Breast epithelium (tissue), 4 donors: ENCODE measurements at places on chromosomes 4 and X. TPM values are rescaled to one million over a fixed set of nuclear protein-coding genes. Genes with fewer than 3 reads are reported as not detected.

DNA sequence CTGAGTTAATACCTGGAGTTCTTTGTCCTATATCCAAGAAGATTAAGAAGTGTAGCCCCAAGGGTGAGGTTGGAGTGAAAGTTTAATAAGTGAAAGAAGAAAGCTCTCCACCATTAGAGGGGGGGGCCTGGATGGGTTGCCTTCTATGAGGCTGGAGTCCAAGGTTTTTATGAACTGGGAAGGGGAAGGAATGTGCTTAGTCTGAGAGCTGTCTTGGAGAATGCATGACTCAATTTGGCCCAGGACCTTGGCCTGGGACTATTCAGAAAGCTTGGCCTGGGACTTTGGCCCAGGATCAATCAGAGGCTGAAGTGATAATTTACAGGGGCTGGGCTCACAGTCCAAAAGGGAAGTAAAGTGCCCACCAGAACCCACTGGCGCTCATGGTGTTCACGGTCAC is 1049.0 kb upstream of the GRIA3 start:
- H3K4me1 ChIP-seq = no peaks in the 10 kb centered on the region
- DNase-seq = no peak
- no peak overlapping the region for H3K27ac ChIP-seq

- no peak for DNase-seq
- H3K27ac ChIP-seq = no peak overlapping the region
- H3K4me3 ChIP-seq = no peak overlapping the region
- no peaks in the 10 kb centered on the region for H3K4me1 ChIP-seq
These were observed 765.3 kb upstream of the SLIT2 start for GRCh38 chr4:19486400-19486799.

- H3K4me3 ChIP-seq = no peak overlapping the region
- no peak overlapping the region for H3K27ac ChIP-seq
- H3K36me3 ChIP-seq = no peaks in the 10 kb centered on the region
- no peak for DNase-seq
These were observed 375.8 kb upstream of the CXorf51B start for GRCh38 chrX:146433771-146434170.

DNA sequence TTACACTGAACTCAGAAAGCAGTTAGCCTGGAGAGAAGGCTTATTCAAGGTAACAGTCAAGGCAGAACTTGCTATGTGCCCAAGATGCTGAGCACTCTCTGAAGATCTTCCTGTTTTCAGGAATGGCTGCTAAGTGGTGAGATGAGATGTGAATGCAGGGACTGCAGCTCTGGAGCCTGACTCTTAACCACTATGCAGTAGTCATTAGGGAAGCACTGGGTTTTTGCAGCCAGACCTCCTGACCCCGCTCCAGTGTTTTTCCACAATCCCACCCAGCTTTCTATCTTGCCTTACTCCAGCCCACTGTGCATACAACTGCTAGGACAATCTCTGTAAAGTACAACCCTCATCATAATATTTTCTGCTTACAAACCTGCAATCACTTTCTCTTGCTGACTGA is 95.2 kb upstream of the LNX1 start:
- H3K4me1 ChIP-seq = no peaks in the 10 kb centered on the region
- H3K36me3 ChIP-seq = no peaks in the 10 kb centered on the region
- no peak for DNase-seq
- H3K27me3 ChIP-seq = no peaks in the 10 kb centered on the region
- no peak overlapping the region for H3K27ac ChIP-seq

GRCh38 chrX:6257025-6257424 is 28.4 kb upstream of the NLGN4X start:
- H3K4me1 ChIP-seq = no peaks in the 10 kb centered on the region
- H3K27me3 ChIP-seq = no peaks in the 10 kb centered on the region
- no peaks in the 10 kb centered on the region for H3K36me3 ChIP-seq
- H3K4me3 ChIP-seq = no peak overlapping the region
- no peak overlapping the region for H3K27ac ChIP-seq

DNA sequence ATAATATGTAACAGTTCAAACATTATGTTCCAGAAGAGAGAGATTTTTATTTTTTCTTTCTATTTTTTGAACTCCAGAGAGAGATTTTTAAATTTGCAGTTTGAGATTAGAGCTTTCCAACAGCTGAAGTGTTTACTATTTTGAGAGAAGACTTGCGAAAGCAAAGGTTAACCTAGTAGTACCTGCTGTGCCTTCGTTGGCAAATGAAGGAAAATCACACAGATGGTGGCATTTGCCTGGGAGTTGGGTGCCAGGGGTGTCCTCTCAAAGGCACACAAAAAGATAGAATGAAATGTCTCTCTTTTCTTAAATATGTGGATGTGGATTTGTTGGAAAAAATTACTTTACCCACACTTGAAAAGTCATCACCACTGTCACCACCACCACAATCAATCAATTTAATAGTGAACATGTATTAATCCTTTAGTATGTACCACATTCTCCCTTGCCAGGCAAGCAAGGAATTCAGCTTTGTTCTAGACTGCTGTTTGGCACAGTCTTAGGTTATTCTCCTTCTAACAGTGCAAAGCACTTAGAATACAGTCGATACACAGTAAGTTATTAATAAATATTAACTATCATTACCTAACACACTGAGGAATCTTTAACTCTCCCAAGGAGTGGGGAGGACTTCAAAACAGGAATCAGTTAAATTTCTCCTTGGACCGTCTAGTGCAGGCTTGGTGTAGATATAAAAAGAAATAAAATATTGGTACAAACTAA is 838.2 kb upstream of the FTHL17 start:
- H3K27ac ChIP-seq = no peak overlapping the region
- no peak overlapping the region for H3K4me3 ChIP-seq
- no peaks in the 10 kb centered on the region for H3K4me1 ChIP-seq
- DNase-seq = no peak

DNA sequence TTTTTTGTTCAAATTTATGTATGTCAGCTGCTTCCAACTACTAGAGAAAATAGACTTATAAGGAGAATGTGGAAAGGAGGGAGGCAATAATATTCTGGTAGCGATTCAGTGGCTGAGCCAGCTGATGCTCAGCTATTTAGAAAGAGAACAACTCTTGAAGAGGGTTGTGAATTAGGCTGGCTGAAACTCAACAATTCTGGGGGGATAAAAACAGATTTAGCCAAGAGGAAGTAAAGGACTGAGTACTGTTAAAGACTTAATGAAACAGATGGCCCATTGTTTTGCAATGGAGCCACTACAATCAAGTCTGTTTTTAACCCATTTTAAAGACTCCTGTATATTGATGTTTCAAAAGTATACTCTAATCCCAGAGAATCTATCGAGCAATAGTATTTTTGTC is 1058.9 kb downstream of the C4orf33 start:
- H3K4me1 ChIP-seq = no peaks in the 10 kb centered on the region
- H3K4me3 ChIP-seq = no peak overlapping the region
- H3K27me3 ChIP-seq = no peaks in the 10 kb centered on the region
- H3K36me3 ChIP-seq = no peaks in the 10 kb centered on the region
- H3K27ac ChIP-seq = no peak overlapping the region

DNA sequence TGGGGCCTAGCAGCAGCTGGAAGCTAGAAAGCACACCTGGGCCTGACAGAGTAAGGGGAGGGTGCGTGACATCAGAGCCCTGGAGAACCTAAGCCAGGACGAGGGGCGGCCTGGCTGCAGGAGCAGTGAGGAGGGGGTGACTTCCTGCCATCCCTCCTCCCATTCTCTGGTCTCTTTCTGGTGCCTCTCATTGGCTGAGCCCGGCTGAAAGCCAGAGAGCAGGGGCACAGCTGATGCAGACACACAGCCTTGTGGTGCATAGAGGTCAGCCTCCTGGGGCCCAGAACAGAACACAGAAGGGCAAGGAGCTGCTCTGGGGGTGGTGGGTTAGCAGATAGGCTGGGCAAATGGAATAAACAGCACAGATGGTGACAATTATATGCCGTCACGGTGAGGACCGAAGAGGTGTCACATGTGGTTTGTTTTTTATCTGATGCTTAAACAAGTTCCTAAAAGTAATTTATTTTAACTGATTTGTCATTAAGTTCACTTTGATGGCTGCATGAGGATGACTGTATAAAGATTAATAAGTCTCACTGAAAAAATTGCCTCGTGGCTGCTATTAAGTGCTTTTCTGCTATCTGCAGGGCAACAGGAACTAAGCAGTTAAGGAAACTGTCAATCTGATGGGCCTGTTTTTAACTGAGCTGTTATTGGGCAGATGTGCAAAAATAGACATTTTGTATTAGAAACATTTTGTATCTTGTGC is 102.0 kb downstream of the FNIP2 start:
- no peaks in the 10 kb centered on the region for H3K4me1 ChIP-seq
- H3K27ac ChIP-seq = peak overlapping the region; percentile 66
- H3K27me3 ChIP-seq = no peaks in the 10 kb centered on the region
- DNase-seq = no peak

DNA sequence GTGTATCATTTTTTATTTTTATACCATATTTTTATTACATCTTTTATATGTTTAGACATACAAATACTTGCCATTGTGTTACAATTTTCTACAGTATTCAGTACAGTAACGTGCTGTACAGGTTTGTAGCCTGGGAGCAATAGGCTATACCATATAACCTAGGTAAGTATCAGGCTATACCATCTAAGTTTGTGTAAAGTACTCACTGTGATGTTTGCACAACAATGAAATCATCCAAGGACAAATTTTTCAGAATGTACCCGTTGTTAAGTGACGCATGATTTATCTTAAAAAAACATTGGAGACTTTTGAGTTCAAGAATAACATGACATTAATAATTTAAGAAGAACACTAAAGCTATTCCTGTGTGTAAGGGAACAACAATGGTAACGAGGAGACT is 96.0 kb upstream of the LEF1 start:
- no peaks in the 10 kb centered on the region for H3K27me3 ChIP-seq
- no peak overlapping the region for H3K27ac ChIP-seq
- H3K4me3 ChIP-seq = no peak overlapping the region
- H3K4me1 ChIP-seq = no peaks in the 10 kb centered on the region

The FAM9B gene
- total RNA-seq = not detected

The DYNLT3 gene
- 40.0 TPM for total RNA-seq

DNA sequence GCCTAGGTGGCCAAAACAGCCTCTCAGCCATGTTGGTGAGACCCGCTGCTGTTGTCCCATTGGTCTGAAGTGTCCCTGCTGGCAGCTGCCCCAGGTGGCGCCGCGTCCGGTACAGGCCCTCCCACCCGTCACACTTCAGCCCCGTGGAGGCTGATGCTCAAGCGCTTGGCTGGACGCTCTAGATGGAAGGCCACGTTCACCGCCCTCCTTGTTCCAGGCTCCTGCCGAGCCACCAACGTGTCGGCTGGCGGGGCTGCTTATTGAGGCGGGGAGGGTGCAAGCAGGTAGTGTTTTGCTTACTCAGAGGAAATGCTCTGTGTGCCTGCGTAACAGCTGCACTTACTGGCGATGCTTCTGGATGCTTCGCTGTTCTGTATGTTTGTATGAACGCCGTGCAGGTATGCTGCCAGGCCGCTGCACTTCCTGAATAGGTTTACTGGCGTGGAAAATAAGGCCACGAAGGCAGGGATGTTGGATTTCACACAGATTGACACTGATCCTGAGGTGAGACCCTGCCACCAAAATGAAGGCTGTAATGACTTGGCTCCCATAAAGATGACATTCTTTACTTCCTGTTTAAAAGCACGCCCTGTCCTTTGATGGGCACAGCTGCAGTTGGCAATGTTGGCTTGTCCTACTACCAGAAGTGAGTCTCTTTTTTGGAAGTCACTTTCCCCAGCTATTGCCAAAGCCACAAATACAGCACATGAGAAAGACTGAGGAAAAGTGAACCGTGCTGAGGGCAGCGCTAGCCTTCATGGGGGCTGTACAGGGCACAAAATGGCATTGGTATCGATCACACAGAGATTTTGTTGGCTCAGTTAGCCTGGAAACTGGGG is 21.0 kb upstream of the CLCN4 start:
- no peak for DNase-seq
- no peaks in the 10 kb centered on the region for H3K4me1 ChIP-seq
- no peaks in the 10 kb centered on the region for H3K36me3 ChIP-seq
- H3K4me3 ChIP-seq = no peak overlapping the region
- H3K27ac ChIP-seq = no peak overlapping the region

DNA sequence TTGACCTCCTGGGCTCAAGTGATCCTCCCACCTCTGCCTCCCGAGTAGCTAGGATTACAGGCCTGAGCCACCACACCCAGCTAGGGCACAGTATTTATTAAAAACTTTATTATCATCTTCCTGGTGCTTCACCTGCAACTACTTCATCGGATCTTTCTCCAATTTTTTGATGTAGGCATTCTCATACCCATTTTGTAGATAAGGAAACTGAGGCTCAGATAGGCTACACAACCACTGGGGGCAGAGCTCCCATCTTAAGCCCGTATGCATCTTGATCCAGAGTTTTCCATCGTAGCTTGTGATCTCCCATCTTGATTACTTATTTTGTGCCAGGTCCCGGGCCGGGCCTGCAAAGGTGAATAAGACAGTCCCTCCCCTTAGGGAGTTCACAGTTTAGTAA is 68.1 kb upstream of the BCOR start:
- no peaks in the 10 kb centered on the region for H3K27me3 ChIP-seq
- DNase-seq = no peak
- no peaks in the 10 kb centered on the region for H3K36me3 ChIP-seq
- no peak overlapping the region for H3K4me3 ChIP-seq
- no peaks in the 10 kb centered on the region for H3K4me1 ChIP-seq

GRCh38 chrX:16039363-16039762 is 84.0 kb upstream of the GRPR start:
- H3K4me1 ChIP-seq = no peaks in the 10 kb centered on the region
- H3K36me3 ChIP-seq = no peaks in the 10 kb centered on the region
- no peak overlapping the region for H3K27ac ChIP-seq

The FHIP1A gene
- total RNA-seq = 22.3 TPM

The ADH1A gene
- 2.3 TPM for total RNA-seq

- H3K36me3 ChIP-seq = no peaks in the 10 kb centered on the region
- DNase-seq = no peak
- peaks cover 26% of the 10 kb centered on the region for H3K27me3 ChIP-seq
- no peaks in the 10 kb centered on the region for H3K4me1 ChIP-seq
- no peak overlapping the region for H3K27ac ChIP-seq
These were observed 1324.2 kb downstream of the RPA4 start for GRCh38 chrX:98207947-98208346.

The EVC2 gene
- total RNA-seq = 16.0 TPM

GRCh38 chr4:90403781-90404180 is 276.6 kb downstream of the CCSER1 start:
- no peaks in the 10 kb centered on the region for H3K27me3 ChIP-seq
- no peak overlapping the region for H3K27ac ChIP-seq
- H3K4me1 ChIP-seq = no peaks in the 10 kb centered on the region
- H3K36me3 ChIP-seq = no peaks in the 10 kb centered on the region
- H3K4me3 ChIP-seq = no peak overlapping the region

The ASB9 gene
- 2.2 TPM for total RNA-seq

GRCh38 chr4:127284236-127284635 is 348.5 kb upstream of the INTU start:
- H3K36me3 ChIP-seq = no peaks in the 10 kb centered on the region
- no peaks in the 10 kb centered on the region for H3K27me3 ChIP-seq
- H3K4me3 ChIP-seq = no peak overlapping the region
- DNase-seq = no peak
- no peaks in the 10 kb centered on the region for H3K4me1 ChIP-seq
